Activated gamma-delta T cell (primary cell): ENCODE measurements at places on chromosomes 7 and 10.

GRCh38 chr10:120657371-120657770 is 193.8 kb upstream of the WDR11 start:
- DNase-seq: no peak

- DNase-seq: no peak
Observed at GRCh38 chr7:13336227-13336626, 648.8 kb downstream of the ARL4A start.

GRCh38 chr7:47500103-47500563 is 81.8 kb downstream of the TNS3 start:
- DNase-seq: no peak

DNA sequence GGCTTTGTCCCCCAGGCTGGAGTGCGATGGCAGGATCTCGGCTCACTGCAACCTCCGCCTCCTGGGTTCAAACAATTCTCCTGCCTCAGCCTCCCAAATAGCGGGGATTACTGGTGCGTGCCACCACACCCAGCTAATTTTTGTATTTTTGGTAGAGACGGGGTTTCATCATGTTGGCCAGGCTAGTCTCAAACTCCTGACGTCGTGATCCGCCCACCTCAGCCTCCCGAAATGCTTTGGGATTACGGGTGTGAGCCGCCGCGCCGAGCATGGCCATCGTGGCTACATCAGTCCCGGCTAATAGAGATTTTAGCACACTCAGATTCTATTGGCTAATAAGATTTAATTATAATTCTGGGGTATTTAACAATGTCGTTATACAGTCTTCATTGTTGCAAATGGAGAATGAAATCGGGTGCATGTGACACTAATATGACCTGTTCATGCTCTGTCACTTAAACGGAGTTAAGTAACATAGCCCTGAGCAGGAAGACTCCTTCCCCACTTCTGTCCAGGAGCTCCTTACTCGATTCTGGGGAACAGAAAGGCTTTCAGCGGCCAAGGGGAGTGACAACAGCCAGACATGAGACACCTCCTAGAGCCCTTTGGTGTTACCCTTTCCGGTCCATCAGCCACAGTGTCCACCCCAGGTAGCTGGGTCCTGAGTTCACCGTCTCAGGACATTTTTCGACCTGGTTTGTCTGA is 40.9 kb upstream of the FAM20C start:
- DNase-seq: no peak

- DNase-seq: no peak
Observed at GRCh38 chr7:151773797-151774196, 103.1 kb downstream of the PRKAG2 start.

DNA sequence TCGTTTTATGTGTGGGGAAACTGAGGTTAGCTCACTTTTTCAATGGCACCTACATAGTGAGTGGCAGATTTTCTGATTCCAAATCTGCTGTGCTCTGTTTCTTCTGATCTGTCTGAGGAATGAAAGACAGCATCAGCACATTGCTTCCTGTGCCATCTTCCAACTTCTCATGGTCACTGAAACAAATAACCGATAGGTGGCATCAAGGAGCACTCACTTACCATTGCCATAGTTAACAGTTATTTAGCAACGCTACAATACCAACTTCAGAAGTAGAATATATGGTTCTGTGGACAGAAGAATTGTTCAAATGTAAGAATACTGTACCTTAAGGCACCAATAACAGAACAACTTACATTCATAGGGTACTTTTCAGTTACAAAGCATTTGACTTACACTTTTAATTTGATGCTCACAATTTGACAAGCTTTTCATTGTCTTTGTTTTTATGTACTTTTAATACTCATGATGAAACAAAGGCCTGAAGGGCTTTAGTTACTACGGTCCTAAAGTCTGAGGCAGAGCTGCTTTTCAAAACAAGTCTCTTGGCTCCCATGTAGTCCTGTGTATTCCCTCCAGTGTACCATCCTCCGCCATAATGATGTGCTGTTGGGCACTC is 228.9 kb upstream of the TCF7L2 start:
- DNase-seq: no peak

GRCh38 chr10:9227679-9228365 is 1173.3 kb downstream of the GATA3 start:
- DNase-seq: no peak

DNA sequence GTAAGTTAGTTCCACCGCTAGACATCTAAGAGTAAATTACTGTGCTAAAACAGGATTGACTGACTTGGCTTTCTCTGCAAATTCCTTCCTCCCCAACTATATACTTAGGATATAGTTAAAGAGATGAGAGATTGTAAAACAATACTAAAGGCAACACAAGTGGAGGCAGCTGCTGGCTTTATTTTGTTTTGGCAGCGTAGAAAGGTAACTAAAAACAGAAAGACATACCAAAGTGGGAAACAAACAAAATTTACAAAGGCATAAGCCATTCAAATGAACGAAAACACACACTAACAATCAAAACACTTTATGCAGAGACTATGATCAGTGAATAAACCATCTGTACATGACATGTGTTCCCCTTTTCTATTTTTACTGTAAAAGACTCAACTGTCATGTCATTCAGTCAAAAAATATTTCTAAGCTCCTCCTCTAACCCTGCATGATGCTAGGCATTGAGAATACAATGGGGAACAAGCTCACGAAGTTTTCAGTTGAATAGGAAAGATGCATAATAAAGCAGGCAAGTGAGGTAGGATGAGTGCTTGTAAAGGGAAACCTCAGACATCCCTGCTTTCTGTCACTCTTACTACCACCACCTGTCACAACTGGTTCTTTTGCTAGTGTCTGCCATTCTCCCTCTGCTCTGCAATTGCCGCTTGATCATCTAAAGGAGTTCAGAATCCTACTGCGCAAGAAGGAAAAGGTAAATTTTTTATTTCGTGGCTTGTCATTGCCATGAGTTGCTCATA is 64.2 kb upstream of the COL1A2 start:
- no peak for DNase-seq

DNA sequence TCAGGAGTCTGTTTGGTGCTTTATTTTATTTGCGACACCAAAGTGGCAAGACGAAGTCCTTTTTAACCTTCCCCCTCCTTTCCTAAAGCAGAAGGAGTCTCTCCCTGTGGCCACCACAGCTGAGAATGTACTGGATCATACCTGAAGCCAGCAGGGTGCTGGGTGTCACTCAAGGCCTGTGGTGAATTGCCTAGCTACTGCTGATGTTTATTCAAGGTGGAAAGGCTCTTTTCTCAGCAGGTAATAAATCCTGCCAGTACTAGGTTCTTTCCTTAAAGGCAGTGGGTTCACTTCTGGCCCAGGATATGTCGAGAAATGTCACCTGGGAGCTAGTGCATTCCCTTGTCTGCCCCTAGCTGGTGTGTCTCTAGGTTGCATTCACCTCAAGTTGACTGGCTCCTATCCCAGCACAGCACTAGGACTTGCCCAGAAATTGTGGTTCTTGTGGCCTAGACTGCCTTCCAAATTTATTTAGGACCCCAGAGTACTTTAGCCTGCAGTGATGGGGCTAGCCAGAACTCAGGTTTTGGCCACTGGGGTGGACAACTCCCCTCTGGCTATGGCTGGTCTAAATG is 60.8 kb upstream of the FAM3C start:
- DNase-seq: no peak

DNA sequence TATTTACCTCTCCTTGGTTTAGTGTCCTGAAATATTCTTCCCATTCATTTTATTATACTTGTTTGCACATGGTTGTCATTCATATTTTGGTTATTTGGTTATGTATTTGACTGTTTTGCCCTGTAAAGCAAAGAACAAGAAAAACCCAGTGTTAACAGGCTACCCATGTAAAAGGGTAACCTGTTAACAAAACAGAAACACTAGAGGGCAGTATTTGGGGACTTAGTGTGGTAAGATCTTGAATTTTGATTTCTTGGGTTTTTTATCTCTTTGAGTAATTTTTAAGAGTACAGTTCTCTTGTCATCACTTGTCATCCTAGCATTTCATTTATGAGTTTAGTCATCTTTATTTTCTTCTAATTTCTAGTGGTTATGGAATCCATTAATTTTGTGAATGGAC is 51.3 kb downstream of the POLL start:
- no peak for DNase-seq

- no peak for DNase-seq
Observed at GRCh38 chr10:25867321-25867720, 66.7 kb upstream of the MYO3A start.

DNA sequence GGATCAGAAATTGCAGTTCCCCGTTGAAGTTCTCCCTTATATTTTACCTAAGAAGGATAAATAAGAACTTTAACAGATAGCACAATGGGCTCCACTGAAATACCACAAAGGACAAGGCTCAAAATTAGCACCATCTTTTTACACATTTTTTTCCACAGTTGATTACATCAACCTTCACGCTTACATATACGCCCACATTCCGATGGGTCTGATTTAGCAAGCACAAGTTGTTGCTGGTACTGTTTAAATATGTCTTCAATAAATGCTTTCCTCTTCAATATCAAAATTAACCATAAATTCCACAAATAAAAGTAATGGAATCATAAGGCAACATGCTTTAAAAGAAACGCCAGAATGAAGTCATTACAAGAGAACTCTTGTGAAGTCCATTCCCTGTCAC is 79.5 kb downstream of the NEBL start:
- no peak for DNase-seq

DNA sequence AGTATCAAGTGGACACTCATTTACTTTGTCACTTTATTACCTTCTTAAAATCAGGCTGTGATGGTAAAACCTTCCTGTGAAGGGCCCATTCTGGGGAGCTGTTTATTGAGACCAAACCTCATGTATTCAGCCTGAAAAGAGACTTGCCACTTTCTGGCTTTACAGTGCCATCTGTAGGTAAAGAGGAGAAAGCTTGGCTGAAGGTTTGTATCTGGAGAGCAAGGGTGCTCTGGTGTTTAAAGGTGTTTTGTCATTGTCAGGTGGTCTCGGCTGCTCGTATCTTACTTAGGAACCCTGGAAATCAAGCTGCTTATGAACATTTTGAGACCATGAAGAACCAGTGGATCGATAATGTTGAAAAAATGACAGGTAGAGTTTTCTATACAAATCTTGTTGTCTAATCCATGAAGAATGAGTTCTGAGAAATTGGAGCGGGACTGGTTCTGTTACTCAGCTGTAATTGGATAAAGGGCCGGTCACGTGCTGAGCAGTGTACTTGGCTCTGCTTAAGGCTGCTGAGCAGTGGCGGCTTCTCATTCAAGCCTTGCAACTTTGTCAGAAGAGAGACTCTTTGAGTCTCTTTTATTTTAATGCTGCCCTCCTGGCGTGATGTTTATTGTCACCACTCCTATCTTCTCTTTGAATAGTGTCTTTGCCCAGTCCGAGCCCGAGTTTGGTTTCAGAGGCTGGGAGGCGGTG is 46.9 kb downstream of the AP3M1 start:
- no peak for DNase-seq

DNA sequence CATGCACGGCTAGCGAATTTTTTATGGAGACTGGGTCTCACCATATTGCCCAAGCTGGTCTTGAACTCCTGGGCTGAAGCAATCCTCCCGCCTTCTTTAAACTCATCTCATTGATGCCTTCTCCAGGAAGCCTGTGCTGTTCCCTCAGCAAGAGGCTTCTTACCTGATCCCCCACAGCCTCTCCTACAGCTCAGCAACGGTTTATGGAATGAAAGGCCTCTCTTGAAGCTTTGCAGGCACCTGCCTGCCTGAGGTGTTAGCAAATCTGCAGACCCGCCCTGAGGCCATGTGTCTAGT is 468 bp upstream of the TRIM56 start:
- DNase-seq: no peak

GRCh38 chr10:37654466-37654865 is 202.9 kb downstream of the ZNF248 start:
- no peak for DNase-seq

- no peak for DNase-seq
Observed at GRCh38 chr7:19749658-19750057, 23.8 kb downstream of the TMEM196 start.

GRCh38 chr7:27314111-27314510 is 71.5 kb downstream of the EVX1 start:
- DNase-seq: no peak

GRCh38 chr7:80940539-80941207 is 21.8 kb upstream of the SEMA3C start:
- DNase-seq: no peak
